Bronchial smooth muscle cell (primary cell): ENCODE measurements at places on chromosomes 5 and 9. TPM values are rescaled to one million over a fixed set of nuclear protein-coding genes. Genes with fewer than 3 reads are reported as not detected.

The NR2F1-AS1 gene
- total RNA-seq, result 35.8 and 43.1 TPM in 2 replicates

The ELOVL7 gene
- under 0.01 and 0.09 TPM in 2 replicates for total RNA-seq

The NMUR2 gene
- not detected in 2 replicates for total RNA-seq

The NRG2 gene
- 0.32 and 0.60 TPM in 2 replicates for total RNA-seq
